Activated T-helper 2 cell treated with anti-CD3 and anti-CD28 coated beads, Interferon-gamma antibody, Interleukin-2, Interleukin-4, amounts not matched to agents 10 μg/mL and 5 μg/mL and 100 μg/mL, durations not matched to agents 14 hours and 24 hours and 36 hours (primary cell): ENCODE measurements at places on chromosomes 6 and 20.

- DNase-seq, result no peak
These were observed 314.7 kb upstream of the RSPO3 start for GRCh38 chr6:126803769-126804168.

DNA sequence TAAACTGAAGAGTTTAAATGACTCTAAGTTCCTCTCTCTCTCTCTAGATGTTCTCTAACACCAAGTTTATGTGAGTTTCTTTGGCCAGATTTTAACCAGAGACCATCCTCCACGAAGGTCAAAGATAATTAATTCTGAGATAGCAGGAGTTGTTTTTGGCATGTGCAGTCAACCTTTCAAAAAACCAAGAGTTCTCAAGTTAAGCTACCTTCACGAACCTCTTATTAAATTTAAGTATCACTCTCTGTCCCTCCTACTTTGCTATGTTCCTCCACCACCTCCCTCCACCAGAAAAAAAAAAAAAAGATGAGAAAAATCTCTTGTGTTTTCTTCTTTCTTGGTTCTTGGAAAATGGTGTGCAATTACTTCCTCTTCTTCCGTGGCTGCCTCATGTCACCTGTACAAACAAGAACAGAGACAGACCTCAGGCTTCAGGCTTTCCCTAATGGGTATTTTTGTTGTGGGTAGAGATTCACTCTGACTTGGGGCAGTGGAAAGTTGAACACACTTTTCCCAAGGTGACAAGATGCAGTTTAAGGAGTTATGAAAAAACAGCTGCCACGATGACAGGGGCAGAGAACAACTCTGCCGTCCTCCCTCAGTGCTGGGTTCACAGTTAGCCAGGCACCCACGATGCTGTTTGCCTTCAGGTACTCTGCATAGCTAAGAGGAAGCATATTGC, 64.3 kb downstream of the ADTRP start:
- no peak for DNase-seq

- no peak for DNase-seq
These were observed 214.6 kb upstream of the CNR1 start for GRCh38 chr6:88380618-88381288.

DNA sequence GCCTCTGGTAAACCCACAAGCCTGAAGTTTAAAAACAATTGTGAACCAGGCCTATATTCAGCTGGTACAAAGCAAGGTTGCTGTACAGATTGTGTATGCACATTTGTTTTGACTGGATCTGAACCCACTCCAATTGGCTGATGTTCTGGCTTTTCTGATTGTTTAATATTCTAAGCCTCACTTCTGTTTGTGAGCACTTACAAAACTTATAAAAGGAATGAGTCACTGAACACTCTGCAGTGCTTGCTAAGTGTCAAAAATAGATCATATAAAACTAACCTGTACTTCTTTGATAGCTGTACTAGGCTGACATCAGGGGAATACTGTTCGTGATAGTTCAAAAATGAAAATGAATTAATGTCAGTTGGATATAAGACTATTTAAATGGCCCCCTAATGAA, 12.1 kb downstream of the COL21A1 start:
- no peak for DNase-seq

GRCh38 chr20:4681991-4682401, 39.7 kb upstream of the PRND start:
- DNase-seq, result no peak

- DNase-seq, result no peak
These were observed 47.5 kb downstream of the DSTN start for GRCh38 chr20:17617212-17617867.

GRCh38 chr6:128158496-128158895, 257.6 kb upstream of the THEMIS start:
- DNase-seq, result no peak

- DNase-seq, result no peak
These were observed 493 bp downstream of the CRYBG1 start for GRCh38 chr6:106360989-106361430.

DNA sequence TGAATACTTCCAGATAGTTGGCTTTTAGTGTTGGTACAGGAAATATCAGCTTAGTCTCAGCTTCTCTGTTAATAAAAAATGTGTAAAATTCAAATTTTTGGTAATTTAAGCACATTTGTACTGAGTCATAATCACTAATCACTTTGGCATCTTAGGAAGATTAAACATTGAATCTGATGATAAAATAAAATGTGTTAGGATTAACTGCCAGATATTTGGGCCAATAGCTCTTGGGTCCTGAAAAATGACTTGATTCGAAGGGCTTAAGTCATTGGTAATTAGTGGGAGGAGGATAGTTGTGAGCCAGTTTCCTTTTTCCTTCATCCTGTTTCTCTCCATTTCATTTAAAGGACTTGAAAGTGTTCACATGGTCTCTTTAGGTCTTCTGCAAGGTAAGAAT, 426.1 kb downstream of the RFPL4B start:
- no peak for DNase-seq

GRCh38 chr20:59481067-59481466, 123.3 kb upstream of the PHACTR3 start:
- DNase-seq, result no peak

DNA sequence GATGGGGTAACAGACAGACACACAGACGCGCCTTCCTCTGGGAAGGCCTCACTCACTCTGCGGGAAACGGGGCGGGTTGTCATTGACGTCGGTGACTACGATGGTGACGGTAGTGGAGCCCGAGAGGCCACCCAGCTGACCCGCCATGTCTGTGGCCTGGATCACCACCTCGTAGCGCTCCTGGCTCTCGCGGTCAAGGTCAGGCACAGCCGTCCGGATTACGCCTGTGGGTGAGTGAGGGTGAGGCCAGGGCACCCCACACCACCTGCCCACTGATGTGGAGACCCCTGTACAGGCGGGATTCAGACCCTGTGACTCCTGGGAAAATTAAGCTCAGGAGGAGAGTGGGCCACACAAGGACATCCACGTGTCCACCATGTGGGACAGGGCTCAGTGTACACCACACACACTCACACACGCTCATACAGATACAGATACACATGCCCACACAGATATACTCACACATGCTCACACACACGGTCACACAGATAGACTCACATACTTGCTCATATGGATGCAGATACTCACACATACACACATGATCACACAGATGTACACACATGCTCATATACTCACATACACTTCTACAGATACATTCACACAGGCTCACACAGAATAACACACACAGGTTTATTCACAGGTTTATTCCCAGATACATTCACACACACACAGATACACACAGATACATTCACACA, 91.4 kb downstream of the CDH22 start:
- no peak for DNase-seq

- no peak for DNase-seq
These were observed 1050.0 kb downstream of the EPHA7 start for GRCh38 chr6:92369309-92369708.

DNA sequence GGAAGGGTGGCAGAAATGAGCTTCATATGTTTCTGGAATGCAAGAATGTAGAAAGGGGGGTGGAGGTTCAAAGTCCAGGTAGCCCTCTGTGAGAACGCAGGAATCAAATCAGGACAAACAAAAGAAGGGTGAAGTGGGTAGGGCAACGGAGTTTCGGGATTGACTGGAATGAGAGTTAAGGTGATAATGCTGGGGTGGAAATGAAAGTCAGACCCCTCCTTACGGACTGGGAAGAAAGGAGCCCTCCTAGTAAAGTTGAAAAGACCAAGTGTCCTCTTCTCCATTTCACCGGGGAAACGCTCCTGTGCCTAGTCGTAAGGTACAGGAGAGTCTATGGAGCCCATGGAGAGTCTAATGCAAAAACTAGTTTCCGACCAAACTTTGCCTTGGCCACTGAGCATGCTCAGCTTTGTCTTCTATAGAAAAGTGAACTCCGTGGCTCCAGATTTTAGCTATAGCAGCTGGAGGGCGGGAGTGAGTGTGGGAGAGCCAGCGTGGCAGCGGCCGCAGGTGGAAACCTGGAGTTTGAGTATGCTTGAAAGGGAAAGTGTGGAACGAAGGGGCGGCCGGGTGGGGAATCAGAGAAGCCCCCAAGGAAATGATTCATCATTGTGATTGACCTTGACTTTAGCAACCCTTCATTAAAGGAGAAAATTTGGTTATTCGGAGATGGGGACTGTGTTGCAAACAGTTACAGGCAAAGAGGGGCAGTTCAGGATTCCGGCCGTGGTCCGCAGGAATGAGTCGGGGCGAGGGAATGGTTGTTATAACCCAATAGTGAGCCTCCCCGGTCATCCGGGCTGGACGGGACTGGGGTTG, 1.3 kb upstream of the LRRC1 start:
- DNase-seq, result peak; percentile 27

- DNase-seq, result no peak
These were observed 67.7 kb downstream of the GFRA4 start for GRCh38 chr20:3595541-3595940.

- no peak for DNase-seq
These were observed 2.2 kb downstream of the TMEM14C start for GRCh38 chr6:10725044-10725443.

DNA sequence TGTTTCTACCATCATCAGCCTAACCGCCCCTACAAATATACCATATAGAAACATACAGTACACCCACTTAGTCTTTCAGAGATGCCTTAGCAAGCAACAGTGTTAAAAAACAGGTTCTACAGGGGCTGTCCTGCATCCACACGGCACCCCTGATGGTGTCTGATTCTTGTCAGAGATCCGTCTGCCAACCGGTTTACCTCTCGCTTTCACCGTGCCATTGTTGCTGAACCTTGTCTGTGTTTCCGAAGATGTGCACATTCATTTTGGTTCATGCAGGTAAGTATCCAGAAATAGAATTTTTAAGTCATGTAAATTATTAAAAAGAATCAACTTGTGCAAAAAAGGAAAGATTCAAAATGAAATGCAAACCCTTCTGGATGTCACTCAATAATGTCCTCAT, 52.9 kb downstream of the EPHA7 start:
- DNase-seq, result no peak
